ENCODE measurements at places on chromosomes 5 and 9.

GRCh38 chr5:118558871-118559270, 429.5 kb downstream of the DTWD2 start:
- no peak for DNase-seq

- no peak for DNase-seq
These were observed 128.5 kb upstream of the LPCAT1 start for GRCh38 chr5:1651971-1652872.

DNA sequence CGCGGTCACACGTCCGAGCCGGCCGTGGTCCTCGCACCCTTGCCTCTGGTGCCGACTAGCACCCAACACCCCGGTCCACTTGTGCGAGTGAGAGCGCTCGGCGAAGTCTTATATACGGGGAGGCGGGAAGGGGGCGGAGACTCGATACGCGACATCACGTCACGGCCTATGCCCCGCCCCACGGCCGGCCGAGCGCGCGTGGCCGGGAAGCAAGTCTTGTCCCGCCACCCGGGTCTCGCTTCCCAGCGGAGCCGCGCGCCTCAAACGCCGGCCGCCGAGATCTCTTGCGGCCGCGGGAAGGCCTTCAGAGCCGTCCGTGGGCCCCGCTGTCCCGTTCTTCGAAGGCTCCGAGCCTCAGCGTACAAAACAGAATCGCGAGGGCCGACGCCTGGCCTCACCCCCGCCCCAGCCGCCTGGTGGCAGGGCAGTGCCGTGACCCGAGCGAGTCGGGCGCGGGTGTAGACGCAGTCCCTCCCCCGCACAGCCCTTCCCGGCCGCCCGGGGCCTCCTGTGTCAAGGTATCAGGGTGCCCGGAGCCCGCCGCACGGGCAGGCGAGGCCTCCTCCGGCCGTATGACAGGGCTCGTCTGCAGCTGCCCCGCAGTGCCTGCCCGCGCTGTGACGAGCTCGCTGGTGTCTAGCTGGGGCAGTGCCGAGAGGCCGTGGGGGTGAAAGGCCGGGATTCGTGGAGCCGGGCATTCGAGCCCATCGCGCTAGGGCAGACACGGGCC, at the start of gene PLK2:
Gene PLK2 (minus strand): TSS at position 85 of the 730 bp plus-strand sequence. CDS start 127 bp downstream, outside the sequence.
- peak; percentile 86 for DNase-seq

- DNase-seq = no peak
These were observed 222.3 kb downstream of the GLIS3 start for GRCh38 chr9:4077499-4078102.

DNA sequence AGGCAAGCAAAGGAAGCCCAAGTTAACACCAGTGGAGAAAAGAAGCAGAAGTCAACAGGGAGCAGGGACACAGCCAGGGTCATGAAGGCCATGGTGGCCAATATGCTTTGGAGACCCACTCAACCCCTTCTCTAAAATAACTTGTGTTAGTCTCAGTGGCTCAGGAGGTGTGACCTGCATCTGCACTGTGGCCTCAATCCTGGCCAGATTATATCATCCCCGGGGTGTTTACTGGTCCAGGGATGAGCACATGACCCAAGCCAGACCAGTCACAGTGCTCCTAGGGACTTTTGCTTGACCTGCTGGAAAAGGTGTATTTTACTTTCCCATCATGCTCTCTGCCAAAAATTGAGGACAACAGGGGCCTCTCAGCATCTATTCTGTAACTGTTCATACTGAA, 105.2 kb downstream of the DPYSL3 start:
- DNase-seq = no peak

DNA sequence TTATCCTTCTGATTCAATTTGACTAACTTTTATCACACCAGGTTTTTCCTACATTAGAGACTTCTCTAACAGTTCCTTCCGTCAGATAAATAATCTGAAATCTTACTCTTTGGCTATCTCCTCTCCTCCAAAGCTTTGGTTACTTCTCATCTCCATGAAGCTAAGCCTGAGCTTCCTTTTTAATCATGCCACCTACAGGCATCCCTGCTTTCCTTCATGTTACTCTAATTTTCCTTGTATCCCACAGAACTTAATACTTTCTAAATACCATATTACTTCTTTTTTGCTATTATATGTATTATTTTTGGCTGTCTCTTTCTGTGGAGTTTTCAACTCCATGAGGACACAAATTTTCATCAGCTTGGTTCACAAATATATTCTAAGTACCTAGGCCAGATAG, 49.7 kb downstream of the C9 start:
- no peak for DNase-seq

GRCh38 chr5:31537851-31538250, 5.8 kb downstream of the C5orf22 start:
- no peak for DNase-seq

GRCh38 chr5:136793300-136793699, 428.0 kb upstream of the TRPC7 start:
- DNase-seq = no peak

Measured in stimulated activated CD8-positive, alpha-beta memory T cell treated with anti-CD3 and anti-CD28 coated beads, Interleukin-7, amount 100 ng/mL, for 1 hour (primary cell).